ENCODE measurements at places on chromosomes 2 and 18.

DNA sequence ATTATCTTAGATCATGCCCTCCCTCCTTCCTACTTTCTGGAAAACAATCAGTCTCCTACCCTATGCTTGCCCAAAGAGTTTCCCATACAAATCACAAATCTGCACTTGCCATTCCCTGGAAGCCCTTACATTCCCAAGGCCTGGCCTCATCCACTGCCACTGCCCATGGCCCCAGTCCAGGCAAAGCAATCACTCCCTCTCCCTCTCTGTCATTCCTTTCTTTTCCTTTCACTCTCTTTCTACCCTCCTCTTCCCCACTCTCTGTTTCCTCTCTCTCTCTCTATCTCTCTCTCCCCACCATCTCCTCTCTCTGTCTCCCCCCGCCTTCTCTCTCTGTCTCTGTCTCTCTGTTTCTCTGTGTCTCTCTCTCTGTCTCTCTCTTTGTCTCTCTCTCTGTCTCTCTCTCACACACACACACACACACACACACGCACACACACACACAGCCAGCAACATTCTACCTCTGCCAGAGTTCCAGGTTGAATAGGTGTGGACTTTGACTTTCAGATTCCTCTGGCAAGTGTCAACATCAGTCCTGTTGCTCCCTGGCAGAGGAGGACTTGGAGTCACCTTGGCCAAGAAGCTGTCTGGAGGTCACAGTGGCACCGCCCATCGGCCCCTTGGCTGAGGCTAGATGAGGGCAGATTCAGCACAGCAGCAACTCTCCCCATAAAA lies 43.7 kb upstream of the NAT8 start:
- no peak for DNase-seq

DNA sequence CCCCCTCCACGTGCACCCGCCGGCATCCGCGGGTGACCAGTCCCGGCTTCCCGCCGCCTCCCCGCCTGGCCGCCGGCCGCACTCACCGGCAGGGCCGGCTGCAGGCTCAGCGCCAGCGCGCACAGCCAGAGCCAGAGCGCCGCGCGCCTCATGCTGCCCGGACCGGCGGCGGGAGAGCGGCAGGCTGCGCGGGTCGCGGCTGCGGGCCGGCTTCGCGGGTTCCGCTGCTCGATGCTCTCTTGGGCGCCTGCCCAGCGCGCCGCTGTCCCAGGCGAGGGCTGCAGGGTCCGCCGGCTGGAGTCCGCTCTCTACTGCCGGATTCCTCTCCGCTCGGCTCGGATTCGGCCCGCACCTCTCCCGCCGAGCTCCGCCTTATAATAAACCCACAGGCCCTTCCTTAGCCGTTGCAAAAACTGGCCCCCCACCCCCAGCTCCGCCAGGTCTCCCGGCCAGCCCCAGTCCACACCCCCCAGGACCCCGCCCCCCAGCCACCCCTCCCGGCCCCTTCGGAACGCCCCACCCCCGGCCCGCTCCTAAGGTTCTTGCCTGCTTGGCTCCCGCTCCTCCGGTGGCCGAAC lies at the start of gene SDC1:
Gene SDC1, minus strand, starts transcription at position 415 of the 578 bp plus-strand sequence. Its CDS starts 263 bp downstream, at position 152.
- peak; percentile 27 for DNase-seq

DNA sequence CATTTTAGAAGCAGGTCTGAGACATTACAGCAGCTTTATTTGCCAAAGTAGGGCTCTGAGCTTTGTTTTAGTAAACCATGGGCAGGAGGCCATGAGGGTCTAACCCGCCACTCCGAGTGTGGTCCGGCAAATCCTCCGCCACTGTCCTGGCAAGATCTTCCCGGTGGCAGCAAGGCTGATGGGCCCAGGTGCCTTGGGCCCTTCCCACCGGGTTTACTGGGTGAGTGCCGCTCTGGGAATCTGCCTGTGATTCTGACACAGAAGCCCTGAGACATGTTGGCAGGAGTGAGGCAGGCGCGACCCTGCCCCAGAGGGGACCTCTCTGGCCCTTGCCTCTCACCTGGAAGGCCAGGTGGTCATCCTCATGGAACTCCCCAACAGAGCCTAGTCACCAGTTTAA lies 29.9 kb downstream of the MTERF4 start:
- DNase-seq, result no peak

DNA sequence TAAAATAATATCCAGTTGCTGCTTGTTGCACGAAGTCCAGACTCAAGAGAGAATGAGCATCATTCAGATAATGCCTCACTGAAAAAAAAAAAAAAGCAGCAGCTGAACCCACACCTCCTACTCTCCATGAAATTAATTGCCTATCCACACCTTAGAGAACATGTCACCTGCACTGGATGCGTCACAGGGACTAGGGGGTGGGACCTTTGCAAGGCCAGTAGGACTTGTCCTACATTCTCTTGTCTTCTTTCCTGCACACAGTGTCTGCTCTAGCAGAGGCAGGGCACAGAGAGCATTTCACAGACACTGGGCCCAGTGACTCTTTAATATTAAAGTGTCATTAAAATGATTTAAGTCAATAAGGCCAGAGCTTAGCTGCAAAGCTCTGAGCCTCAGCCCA lies at the start of gene ABCA12:
Gene ABCA12, minus strand, starts transcription at position 148 of the 400 bp plus-strand sequence. CDS start 418 bp downstream, outside the sequence.
- no peak for DNase-seq

- DNase-seq, result no peak
Observed at GRCh38 chr18:75962036-75962572, 532.9 kb downstream of the ZNF516 start.

DNA sequence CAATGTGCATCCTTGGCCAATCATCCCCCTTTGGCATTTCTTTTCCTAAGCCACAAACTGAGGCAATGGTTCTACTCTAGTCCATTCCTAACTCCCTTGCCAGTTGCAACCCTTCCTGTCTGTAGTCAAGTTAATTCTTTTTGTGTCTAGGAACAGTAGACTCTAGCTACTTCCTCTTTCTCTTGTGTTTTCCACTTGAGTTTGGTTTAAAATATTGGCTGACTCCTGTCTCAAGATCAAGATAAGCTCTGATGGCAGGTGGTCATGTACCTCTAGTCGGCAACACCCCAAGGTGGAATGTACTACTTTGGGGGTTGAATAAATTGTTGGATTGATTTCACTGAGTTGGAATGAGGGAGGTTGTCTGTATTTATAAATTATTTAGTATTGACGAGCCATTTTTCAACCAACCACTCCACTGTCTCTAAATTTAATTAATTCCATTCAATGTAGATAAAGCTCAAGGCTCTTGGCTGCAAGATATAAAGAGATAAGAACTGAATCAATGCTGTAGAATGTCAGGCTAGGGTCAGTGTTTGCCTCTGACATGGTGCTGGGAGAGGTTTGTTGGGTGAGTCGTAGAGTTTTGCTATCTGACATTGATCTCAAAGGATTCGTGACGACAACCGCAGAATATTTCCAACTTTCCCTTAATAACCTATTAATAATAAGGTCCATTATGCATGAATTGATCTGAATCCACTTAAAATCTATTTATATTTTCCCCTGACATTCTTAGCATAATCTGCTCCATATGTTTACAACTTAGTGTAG lies 188.7 kb upstream of the APCDD1 start:
- peak; percentile 7 for DNase-seq

- no peak for DNase-seq
Observed at GRCh38 chr18:73119574-73119973, 251.8 kb upstream of the NETO1 start.

DNA sequence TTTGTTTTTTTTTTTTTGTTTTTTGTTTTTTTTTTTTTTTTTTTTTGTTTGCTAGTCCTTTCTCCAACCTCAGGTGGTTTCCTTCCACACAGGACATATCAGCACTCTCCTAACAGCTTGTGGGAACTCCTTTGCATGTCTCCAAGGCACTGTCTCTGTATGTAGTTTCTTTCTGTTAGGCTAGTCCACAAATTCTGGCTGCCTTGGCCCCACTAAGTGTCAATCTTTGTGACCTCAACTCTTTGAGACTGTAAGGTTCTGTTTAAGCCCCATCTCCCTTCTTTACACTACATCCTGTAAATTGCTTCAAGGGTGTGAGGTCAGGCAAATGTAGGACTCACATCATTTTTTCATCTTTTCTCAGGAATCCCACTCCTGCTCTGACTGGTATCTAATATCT lies 85.1 kb downstream of the NCOA1 start:
- no peak for DNase-seq

GRCh38 chr2:160062292-160063005 lies at the start of gene PLA2R1:
PLA2R1 (minus strand) TSS chr2:160062615; CDS start chr2:160062403, 212 bp downstream.
- DNase-seq, result no peak

- DNase-seq, result no peak
Observed at GRCh38 chr18:63317556-63317946, 2.0 kb downstream of the BCL2 start.

DNA sequence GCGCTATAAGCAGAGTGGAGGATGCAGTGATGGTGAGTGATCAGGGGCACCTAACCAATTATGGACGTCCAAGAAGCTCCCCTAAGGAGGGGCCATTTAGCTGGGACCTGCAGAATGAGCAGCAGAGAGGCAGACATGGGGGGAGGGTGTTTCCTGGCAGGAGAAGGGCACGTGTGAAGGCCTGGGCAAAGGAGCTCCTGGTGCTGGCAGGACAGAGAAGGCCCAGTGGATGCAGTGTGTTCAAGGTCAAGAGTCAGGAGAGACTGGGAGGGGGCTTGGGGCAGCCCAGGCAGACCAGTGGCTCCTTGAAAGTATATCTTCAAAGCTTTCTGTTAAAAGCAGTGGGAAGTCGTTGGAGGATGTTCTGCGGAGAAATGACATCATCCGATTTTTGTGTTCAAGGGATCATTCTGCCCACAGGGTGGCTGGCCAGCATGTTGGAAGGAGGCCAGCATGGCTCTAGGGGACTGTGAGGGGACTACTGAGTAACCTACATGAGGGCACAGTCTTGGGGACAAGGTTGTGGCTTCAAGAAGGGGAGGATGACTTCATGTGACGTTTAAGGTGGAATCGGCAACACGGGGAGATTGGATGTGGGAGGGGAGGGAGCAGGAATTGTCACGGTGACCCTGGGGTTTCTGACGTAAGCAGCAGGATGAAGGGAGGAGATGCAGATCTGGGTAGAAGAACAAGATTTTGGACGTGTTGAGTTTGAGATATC lies 9.0 kb upstream of the CIB4 start:
- DNase-seq, result no peak

- no peak for DNase-seq
Observed at GRCh38 chr18:74140582-74140981, 7.1 kb downstream of the FBXO15 start.

DNA sequence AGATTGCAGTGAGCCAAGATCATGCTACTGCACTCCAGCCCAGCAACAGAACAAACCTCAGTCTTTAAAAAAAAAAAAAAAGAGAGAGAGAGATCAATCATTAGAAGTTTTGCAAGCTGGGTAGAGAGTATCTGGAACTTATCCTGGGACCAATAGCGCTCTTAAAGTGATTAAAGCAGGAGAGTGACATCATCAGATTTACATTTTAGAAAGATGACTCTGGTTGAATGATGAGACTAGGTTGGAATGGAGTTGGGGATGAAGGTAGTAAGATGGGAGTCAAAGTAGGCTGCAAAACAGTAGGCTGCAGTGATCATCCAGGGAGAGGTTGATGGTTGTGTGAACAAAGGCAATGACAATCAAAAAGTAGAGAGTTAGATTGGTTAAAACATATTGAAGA lies 37.8 kb downstream of the MYL1 start:
- no peak for DNase-seq

- no peak for DNase-seq
Observed at GRCh38 chr18:76064998-76065397, 430.0 kb downstream of the ZNF516 start.

DNA sequence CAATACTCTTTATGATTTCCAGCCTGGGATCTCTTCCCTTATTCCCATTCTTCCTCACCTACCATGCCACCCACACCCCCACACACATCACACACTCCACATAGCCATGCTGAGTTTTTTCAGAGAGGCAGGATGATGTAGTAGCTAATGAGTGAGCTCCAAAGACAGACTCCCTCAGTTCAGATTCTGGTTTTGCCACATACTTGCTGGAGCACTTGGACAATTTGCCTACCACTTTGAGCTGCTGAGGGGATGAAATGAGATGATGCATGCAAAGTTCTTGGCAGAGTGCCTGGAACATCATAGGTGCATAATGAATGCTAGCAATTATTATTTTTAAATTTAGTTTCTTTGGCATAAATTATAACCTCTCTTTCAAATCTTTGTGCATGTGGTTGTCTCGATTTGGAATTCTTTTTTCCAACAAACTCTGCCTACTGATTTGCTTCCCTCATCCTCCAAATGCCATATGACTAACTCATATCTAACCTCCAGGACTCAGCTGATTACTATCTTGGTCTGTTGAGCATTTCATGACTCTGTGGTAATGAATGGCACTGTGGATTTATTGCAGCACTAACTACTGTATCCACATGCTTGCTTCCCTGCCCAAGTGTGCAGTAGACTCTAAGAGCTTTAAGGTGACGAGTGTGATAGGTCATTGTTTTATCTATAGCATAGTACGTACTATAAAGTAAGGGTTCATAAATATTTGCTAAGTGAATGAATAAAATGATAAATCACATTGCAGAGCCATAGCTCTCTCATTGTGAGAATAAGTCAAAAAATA lies 99.1 kb downstream of the TACR1 start:
- DNase-seq, result peak; percentile 42

DNA sequence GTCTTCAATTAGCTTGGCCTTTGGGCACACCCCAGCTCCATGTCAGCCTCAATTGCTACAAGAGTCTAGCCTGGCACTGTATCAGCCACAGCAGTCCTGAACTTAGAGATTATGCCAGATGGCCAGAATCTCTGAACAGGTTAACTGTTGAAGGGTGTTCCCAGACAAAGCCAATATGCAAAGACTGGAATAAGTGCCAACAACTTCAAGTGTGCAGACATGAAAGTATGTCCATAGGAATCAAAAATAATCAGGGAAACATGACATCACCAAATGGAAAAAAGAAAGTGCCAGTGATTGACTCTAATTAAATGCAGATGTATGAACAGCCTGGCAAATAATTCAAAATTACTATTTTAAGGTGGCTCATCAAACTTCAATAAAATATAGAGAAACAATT lies 98.5 kb upstream of the DOCK10 start:
- DNase-seq, result no peak

GRCh38 chr18:59536166-59536565 lies 161.1 kb downstream of the CCBE1 start:
- no peak for DNase-seq

DNA sequence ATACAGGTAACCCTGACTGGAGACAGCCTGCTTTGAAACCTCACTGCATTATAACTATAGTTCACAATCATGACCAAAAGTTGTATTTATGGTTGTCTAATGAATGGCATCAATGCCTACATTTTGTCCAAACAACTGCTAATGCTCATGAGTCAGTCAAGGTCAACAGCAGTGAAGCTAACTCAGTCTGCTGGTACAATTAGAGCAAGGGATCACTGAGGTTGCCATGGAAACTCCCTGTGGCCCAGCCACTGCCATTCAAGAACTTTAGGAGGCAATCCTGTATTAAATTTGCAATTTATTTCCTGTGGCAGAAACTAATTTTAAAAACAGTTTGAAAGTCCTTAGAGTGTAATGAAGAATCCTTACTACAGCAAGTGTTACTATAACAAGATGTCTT lies 185.1 kb upstream of the SMAD7 start:
- DNase-seq, result peak; percentile 34

DNA sequence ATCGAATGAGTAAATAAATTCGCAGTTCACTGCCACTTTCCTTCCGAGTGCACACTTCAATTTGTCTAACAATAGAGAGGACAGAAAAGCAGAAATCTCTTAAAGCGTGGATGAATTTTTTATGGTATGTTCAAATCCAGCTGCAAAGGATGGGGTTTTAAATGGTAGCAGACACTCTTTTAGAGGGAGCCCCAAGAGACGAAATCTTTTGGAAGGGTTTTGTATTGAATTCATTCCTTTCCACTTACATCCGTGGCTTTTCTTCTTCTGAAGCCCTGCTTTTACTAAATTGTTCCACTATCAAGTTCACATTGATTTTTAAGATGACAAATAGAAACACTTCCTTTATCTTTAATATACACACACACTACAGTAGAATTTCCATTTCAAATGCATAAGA lies 680.7 kb downstream of the NR4A2 start:
- no peak for DNase-seq

Data from brain microvascular endothelial cell (primary cell).